Left renal cortex interstitium (tissue), 4 donors: ENCODE measurements at places on chromosomes 7 and 10.

- no peak for DNase-seq
These were observed 16.1 kb upstream of the AKR1C1 start for GRCh38 chr10:4947039-4947634.

- no peak for DNase-seq
These were observed 30.6 kb upstream of the DLD start for GRCh38 chr7:107860279-107860961.

- DNase-seq, result no peak
These were observed 132.5 kb downstream of the WDR37 start for GRCh38 chr10:1188558-1189135.

GRCh38 chr7:128119036-128119435, 87.8 kb upstream of the LRRC4 start:
- no peak for DNase-seq

DNA sequence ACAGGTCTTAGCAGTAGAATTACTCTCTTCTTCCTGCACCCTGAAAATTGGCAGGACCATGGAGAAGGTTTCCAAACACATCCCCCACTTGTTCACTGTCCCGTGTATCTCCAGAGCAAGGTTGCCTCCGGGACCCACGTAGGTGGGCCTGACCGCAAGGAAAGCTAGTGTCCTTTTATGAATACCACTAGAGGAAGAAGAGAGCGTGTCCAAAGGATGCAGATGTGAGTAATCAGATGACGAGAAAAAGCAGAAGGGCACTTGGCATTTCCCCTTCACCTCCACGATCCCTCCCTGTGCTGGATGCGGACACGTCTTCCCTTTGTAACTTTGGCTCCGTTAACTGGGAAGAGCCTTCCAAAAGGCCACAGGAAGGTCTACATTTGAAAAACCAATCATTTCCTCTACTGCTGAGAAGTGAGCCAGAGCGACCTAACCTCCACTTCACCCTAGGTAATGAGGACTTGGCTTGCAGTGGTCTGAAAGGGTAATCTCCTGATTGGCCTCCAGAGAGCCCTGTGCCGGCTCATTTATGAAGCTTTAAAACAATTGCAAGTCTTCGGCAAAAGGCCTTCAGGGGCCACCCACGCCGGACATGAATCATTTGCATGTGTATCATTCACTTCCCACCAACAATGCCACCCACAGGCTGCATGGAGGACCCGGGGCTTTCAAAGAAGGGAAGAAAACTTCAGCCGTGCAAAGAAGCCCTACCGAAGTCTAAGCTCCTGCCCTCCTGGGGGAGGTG, 55.4 kb downstream of the LYZL1 start:
- DNase-seq, result no peak

DNA sequence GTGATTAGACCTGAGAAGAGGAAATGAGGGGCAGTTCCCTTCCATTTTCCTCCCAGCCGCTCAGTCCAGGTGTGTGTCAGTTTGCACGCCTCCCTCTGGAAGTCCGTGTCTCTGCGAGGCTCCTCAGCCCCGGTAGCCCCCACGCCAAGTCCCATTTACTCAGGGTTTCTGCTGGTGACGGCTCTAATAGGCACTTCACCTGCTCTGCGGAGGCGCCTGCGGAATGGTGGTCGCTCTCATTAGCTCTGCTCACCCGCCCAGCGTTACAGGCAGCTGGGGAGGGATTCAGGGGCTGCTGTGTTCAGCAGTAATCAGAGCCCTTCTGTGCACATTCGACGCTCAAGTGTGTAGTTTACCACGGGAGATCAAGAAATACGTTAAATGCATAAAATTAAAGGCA, 179.9 kb downstream of the MGMT start:
- DNase-seq, result no peak

- DNase-seq, result no peak
These were observed 228.6 kb downstream of the FGFR2 start for GRCh38 chr10:121369616-121370015.

DNA sequence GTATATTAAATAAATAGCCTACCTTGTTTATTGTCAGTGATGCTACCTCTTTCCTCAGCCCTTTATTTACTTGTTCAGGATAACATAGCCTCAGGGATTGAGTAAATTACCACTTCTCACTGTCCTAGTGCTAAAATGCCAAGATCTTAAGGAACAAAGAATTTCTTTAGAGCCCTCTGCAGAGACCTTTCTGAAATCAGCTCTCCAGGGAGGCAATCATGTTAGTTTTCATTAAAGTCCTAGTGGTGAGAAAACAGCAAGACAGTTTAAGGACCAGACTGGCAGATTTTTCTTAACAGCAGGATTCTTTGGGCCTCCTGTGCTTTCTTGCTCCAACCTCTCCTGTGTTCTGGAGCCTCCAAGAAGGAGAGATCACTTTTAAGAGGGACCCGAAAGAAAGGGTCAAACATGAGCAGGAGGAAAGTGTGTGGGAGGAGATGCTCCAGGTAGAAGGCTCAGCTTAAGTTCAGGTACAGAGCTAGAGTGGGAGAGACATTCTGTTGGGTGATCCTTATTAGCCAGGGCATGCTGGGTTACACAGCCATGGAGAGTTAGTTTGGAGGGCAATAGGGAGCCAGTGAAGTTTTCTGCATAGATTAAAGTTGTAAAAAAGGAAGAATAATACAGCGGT, 1.2 kb upstream of the PLCE1 start:
- no peak for DNase-seq

DNA sequence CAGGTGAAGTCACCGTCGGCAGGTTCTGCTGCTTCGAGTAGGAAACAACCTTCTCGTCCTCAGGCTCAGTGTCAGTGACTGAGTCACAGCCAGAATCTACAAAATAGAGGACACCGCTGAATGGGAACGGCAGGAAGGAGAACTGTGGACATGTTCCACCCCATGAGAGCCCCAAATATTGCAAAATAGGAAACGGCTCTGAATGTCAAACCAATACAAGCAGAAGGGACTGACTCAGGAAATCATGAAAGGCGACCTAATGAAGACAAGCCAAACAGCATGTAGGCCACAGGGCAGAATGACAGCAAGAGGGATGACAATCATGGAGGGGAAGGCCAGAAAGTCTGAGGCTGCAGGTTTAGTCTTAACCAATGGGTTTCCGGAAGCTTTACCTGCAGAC, 63.5 kb downstream of the PIK3AP1 start:
- no peak for DNase-seq

DNA sequence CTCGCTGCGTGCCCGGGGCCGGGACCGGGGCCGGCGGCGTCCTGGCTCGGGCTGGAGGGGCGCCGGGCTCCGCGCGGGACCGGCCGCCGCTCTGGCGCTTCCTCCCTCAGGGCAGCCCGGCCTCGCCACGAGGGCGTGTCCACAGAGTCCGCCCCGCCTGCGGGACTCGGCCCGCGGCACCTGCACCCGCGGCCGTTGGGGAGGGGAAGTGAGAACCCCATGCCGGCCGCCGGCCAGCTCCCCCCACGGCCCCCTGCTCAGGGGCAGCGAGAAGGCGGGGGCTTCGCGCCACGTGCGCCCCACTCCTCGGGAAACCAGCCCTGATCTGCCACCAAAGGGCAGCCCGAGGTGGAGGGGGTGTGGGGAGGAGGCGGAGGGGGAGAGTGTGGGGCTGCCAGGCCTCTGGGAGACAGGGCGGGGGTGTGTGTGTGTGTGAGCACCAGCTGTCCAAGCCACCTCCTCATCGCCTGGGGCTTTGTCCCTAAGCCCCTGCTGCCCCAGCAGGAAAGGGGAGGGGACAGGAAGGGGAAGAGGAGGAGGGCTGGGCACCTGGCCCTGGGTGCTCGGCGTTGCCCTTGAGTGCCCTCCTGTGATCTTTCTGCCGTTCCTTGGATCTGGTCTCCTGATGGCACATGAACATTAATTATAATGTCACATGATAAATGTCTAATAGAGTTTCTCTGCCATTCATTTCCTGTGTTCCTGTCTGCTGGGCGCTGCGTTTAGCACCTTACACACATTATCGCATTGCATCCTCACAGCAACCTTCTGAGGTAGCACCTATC, at the start of gene PIK3AP1:
PIK3AP1 (minus strand) TSS at position 93 of the 785 bp plus-strand sequence. CDS start 120 bp downstream, outside the sequence.
- no peak for DNase-seq

DNA sequence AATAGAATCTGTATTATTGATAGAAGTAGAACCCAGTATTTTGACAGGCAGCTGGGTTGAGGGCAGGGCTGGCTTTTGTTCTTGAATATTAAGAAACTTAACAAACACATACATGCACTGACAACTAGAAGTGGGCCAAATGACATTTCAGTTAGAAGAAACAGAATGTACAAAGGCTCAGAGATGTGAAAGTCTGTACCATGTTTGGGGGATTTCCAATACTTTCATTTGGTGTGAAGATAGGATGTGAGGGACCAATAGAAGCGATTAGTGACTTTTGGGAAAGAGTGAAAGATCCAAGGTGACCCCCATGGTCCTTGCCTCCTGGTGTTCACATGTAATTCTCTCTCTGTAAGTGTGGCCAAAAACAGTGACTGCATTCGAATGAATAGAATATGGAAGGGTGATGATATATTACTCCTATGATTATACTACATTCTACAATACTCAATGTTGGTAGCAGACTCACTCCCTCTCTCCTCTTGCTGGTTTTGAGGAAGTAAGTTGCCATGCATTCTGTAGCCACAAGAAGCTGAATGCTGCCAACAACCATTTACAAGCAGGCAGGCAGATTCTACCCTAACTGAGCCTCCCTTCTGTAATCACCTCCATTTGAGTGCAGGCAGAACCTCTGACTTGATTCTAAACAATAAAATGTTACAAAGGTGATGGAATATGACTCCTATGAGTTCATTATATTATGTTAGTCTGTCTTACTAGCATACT, 151.4 kb downstream of the TMEM168 start:
- DNase-seq, result no peak

DNA sequence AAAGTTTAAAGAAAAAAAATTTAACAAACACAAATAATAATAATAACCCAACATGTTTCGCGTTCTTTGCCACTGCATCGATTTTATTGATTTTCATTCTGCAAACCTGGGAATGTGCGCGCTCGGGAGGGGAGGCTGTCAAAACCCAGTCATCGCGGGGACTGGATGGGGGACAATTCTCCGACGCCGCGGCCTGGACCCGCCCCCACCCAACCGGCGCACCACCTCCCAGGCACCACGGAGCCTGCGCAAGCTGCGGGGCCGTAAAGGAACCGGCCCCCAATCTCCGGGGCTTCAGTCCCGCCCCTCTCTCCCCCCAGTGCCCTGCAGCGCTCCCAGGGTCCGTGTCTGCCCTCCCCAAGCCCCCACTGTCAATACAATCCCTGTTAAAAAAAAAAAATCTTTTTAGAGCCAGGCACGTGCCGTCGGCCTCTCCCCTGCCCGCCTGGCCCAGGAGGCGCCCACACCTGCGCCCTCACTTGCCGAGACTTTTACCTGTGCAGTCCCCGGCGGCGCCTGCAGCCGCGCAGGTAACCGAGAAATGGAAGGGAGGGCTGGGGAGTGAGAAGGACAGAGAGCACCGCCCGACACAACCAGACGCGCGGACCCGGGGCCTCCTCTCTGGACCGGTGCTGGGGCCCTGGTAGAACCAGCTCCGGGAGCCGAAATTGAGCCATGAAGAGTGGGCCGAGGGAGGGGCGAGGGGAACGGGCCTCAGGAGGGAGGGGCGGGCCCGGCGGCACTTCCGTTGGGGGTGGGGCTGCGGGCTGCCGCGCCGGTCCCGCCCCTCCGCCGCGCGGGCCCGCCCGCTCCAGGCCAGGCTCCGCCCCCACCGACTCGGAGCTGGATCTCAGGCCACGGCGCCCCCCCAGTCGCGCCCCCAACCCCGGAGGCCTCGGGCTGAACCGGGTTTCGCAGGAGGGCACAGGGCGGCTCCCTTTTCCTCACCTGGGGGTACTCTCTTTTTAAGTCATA, 7.6 kb upstream of the ZNF503 start:
- DNase-seq, result no peak

GRCh38 chr7:141701489-141702046, 398 bp downstream of the DENND11 start:
- DNase-seq, result no peak

DNA sequence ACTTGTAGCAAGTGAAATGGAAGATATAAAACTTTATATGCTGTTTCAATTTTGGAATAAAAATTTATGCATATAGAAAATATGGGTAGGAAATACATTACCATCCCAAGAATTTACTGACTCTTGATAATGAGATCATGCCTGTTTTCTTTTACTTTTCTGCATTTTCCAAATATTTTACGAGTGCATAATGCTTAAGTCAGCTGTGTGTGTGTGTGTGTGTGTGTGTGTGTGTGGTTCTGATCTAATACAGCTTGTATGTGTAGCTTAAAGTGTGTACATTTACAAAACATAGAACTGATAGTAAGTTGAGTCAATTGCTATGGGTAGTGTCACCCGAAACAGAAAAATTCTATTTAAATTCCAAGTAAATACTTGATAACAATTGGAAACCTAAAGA, 315.9 kb upstream of the LRRN3 start:
- DNase-seq, result no peak

DNA sequence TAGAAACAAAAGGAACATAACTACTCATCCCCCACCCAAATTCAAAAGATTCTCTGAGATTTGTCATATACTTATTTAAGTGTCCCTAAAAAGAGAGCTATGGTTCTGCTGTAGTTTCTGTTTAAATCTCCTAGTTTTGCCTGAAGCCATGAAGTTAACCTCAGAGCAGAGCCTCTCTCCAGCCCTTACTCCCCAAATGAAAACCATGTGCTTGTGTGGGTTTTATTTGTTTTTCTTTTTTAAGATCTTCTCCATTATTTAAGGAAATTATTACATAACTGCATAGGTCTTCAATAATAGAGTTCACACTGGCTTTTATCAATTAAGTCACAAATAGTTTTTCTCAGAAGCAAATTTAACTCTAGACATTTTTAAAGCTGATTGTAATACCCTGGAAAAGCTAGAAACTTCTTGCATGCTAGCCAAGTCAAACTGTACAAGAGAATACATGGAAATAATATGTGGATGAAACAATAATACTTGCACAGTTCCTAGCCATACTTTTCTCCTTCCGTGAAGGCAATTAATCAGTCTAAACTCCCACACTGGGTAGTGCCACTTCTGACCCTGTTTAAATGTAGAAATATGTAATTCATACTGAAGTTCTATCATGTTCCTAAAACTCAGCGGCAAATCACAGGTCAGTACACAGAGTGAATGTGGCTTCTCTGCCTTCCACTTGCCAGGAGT, 579.7 kb downstream of the SUGCT start:
- no peak for DNase-seq

DNA sequence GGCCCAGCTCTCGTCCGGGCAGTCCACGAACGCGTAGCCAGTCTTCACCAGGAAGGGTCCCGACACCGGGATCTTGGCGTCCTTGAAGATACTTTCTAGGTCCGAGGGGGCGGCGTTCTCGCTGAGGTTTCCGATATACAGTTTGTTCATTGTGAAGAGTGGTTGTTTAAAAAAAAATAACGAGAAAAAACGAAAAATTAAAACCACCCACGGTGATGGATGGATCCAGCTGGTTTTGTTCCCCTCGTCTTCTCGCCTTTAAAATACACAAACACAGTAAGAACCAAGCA, 385 bp downstream of the IGF2BP3 start:
- DNase-seq, result no peak

- DNase-seq, result no peak
These were observed 4.5 kb downstream of the CYP26C1 start for GRCh38 chr10:93064874-93065660.

DNA sequence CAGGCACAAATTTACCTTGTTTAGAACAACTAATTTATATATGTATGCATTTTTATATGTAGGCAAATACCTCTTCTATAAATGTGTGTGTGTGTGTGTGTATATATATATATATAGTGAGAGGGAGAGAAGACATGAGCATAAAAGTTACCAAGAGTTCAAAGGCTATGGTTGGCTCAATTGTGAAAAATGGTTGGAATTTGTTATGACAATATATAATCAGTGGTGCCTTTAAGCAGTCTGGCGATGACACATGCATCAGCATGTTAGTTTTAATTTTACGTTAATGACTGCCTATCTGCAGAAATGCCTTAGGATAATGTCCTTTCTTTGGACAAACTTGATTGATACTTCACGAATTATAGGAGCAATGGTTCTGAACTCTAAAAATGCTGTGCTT, 980.8 kb upstream of the LRRTM3 start:
- no peak for DNase-seq
